ENCODE measurements at places on chromosomes 7 and 10. TPM values are rescaled to one million over a fixed set of nuclear protein-coding genes. Genes with fewer than 3 reads are reported as not detected.
A peak's percentile ranks its signal among the peaks of the same experiment; 100 is the strongest.

INSIG1 gene
- total RNA-seq, result 0.11 TPM

DNA sequence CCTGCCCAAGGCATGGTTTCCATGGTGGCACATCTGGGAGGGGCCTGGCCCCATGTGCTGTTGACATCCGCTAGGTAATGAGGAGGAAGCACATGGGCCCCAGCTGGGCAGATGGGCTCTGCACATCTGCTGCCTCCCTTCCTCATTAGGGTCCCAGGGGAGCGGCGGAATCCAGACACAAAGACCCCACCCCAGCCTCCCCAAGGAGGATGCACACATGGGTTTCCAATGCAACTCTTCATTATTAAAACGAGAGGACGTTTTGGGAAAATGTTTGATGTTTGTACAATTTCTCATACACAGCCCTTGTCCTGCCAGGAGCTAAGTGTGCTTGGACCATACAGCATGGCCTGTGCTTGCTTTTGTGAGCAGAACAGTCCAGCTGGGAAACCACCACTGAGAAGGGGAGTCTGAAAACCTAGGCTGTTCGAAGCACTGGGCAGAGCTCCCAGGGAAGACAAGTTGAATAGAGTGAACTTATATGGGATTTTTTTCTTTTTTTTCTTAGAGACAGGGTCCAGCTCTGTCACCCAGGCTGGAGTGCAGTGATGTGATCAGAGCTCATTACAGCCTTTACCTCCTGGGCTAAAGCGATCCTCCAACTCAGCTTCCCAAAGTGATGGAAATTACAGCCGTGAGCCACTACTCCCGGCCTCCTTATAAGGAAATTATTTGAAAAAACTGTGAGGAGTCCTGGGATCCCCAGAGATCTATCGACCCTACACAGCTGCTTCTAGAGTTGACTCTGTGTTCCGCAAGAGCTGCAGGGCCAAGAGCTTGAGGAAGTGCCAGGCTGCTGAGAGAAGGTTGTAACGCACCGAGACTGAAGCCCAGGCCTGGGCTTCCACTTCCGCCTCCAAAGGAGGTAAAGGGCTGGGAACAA, 23.4 kb downstream of the FAM107B start:
- no peak overlapping the region for H3K4me3 ChIP-seq
- DNase-seq, result no peak
- no peaks in the 10 kb centered on the region for H3K36me3 ChIP-seq
- H3K27me3 ChIP-seq, result 0 out of 3 replicates have a peak, but pooled peaks cover 4% of the 10 kb centered on the region
- peaks cover 10% of the 10 kb centered on the region for H3K4me1 ChIP-seq

SLC29A3 gene
- total RNA-seq, result 8.6 TPM

GNAI1 gene
- total RNA-seq, result 5.7 TPM

DNA sequence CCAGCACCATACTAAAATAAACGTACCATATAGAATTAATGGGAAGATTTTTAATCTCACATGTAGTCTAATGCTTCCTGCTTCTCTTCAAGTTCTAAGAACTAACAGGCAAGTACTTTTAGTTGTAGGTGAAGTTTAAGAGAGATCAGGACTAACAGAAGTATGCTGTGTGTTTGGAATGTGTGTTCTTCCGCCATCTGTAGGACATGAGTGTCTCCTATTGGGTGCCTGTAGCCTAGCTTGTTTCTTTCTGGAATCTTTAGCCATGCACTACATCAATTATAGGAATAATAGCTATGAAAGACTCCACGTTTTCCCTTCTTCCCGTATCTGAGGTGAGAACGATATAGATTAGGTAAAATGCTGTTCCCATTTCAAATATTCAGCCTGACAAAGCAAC, 140.2 kb upstream of the AHR start:
- H3K36me3 ChIP-seq, result no peaks in the 10 kb centered on the region
- H3K27ac ChIP-seq, result no peak overlapping the region
- no peaks in the 10 kb centered on the region for H3K27me3 ChIP-seq
- H3K4me3 ChIP-seq, result no peak overlapping the region
- peak; percentile 13 for DNase-seq
- peaks cover 10% of the 10 kb centered on the region for H3K4me1 ChIP-seq

CXCL12 gene
- total RNA-seq, result not detected

DNA sequence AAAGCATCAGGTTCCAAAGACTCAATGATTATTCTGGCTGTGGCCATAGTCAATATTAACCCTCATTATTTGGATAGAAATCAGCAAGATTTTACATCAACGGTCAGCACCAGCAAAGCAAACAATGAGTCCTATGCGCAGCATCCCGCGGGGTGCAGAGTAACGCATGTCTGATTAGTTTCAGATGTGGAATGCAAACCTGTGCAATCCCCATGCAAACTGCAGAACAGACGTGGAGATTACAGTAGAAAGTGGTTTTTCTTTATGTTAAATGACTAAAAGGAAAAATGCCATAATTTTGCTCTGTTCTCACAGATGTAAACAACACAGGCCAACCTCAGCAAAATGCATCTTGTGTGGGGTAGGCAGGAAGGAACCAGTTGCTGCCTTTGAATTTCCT, 258.1 kb upstream of the GRB10 start:
- no peak overlapping the region for H3K27ac ChIP-seq
- no peaks in the 10 kb centered on the region for H3K27me3 ChIP-seq
- no peaks in the 10 kb centered on the region for H3K4me1 ChIP-seq
- H3K4me3 ChIP-seq, result no peak overlapping the region
- no peaks in the 10 kb centered on the region for H3K36me3 ChIP-seq

DNA sequence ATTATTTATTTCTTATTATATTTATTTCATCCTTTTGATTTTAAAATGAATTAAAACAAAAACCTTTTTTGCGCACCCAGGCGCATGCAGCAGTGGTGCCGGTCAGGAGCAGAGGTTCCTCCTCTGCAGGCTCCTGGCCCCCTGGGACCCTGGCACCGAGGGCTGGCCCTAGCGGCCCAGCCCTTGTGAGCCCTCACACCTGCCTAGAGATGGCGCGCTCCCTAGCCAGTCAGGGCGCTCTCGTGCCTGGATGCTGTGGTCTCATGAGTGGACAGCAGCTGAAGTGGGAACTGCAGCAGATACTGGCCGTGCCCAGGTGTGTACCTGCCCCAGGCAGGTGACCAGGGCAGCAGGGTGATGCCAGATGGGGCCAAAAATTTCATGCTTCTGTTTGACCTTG, 13.8 kb downstream of the RET start:
- no peaks in the 10 kb centered on the region for H3K36me3 ChIP-seq
- no peak overlapping the region for H3K4me3 ChIP-seq
- DNase-seq, result no peak
- peaks cover 40% of the 10 kb centered on the region for H3K27me3 ChIP-seq
- no peaks in the 10 kb centered on the region for H3K4me1 ChIP-seq

- H3K4me1 ChIP-seq, result no peaks in the 10 kb centered on the region
- no peak overlapping the region for H3K4me3 ChIP-seq
- DNase-seq, result no peak
- H3K36me3 ChIP-seq, result no peaks in the 10 kb centered on the region
- H3K27me3 ChIP-seq, result no peaks in the 10 kb centered on the region
Measured at GRCh38 chr7:19944363-19945120, 171.1 kb upstream of the TMEM196 start.

CRCP gene
- 41.1 TPM for total RNA-seq
